ENCODE measurements at places on chromosomes 11 and 22.

GRCh38 chr11:70328556-70328955, 58.1 kb downstream of the PPFIA1 start:
- DNase-seq: no peak

DNA sequence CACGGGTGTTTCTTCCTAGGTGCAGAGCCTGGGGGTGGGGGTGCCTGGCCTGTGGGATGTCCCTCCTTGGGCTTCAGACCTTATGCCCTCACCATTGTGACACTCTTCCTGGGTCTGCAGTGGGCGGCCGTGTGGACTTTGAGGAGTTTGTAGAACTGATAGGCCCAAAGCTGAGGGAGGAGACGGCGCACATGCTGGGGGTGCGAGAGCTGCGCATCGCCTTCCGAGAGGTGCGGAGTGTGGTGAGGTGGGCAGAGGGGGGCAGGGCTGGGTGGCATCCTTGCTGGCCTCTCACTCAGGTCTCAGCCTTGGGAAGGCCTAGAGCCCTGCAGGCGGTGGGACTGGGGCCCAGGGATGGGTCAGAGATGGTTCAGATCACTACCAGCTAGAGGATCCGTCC, 2.3 kb downstream of the CABP4 start:
- no peak for DNase-seq

- DNase-seq: no peak
These were observed 262.3 kb upstream of the CADM1 start for GRCh38 chr11:115766561-115766960.

- no peak for DNase-seq
These were observed at the start of gene PAX6 for GRCh38 chr11:31810779-31811647. Gene PAX6, minus strand, starts transcription at chr11:31811322. Its CDS starts 4,911 bp downstream, at chr11:31806411.

- DNase-seq: no peak
These were observed 56.3 kb downstream of the SLN start for GRCh38 chr11:107655602-107656001.

DNA sequence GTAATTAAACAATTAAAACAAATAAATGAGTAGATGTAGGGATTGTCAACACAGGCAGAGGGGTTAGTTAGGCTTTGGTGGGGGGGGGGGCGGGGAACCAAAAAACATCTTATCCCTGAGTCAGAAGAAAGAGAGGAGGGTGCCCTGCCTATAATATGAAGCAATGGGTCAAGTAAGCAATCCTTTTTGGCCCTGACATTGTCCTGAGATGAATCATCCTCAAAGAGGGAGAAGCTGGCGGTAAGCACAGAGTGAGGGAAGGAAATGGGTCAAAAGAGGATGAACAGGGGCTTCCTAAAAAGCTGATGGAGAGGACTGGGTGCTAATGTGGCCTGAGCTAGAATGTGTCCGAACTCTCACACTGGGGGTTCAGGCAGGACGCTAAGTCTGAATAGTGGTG, 4.7 kb downstream of the OLFML1 start:
- DNase-seq: no peak

- DNase-seq: no peak
These were observed 14.6 kb downstream of the ENDOD1 start for GRCh38 chr11:95104121-95104830.

- DNase-seq: no peak
These were observed 41.4 kb upstream of the NFAM1 start for GRCh38 chr22:42473484-42474193.

DNA sequence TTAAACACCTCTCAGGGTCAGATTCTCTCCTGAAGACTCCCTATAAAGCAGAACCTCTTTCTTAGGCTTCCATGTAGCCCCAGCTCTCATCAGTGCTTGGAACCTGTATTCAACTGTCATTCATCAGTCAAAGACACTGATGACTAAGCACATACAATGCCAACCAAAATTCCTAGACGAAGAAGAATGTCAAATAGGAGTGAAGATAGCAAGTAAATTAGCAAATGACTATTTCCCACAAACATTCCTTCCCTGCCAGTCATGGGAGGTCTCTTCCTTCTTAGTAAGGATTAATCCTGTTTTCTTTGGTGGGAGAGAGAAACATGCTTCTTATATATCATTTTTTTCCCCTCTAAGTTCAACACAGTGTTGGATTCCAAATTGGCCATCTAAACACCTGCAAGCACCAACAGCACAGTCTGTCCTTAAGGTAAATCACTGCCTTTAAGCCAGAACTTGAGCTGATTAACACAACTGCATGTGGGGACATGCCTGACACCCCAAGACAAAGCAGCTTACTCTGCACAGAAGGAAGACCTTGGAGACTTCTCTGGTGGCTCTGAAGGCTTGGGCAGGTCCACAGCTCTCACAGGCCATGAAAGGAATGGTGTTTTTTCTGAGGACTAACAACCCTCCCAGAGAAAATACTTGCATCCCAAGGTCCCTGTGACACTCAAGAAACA, 47.5 kb upstream of the ME3 start:
- no peak for DNase-seq

DNA sequence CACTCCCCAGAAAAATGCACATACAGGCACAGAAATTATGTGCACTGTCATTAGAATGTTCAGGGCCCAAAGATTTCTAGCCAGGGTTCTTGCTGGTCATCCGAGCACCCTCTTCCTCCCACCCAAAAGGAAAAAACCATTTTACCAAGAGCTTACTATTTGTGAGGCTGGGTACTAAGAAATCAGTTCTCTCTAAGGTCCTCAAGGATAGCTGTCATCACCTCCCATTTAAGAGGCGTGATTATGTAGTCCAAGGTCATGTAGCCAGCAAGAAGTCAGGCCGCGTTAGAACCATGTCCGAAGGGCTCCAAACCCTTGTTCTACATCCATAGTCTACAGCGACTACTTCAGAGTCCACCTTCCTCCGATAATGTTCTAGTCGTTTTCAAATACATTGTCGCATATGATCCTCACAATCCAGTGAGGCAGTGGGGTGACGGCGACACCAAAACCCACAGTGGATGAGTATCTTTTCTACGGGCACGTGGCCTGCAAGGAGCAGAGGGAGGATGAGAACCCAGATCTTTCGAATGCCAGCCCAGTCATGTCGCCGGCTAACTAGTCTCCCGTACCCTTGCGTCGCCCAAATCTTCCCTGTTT, 634 bp downstream of the TIMM8B start:
- DNase-seq: no peak

DNA sequence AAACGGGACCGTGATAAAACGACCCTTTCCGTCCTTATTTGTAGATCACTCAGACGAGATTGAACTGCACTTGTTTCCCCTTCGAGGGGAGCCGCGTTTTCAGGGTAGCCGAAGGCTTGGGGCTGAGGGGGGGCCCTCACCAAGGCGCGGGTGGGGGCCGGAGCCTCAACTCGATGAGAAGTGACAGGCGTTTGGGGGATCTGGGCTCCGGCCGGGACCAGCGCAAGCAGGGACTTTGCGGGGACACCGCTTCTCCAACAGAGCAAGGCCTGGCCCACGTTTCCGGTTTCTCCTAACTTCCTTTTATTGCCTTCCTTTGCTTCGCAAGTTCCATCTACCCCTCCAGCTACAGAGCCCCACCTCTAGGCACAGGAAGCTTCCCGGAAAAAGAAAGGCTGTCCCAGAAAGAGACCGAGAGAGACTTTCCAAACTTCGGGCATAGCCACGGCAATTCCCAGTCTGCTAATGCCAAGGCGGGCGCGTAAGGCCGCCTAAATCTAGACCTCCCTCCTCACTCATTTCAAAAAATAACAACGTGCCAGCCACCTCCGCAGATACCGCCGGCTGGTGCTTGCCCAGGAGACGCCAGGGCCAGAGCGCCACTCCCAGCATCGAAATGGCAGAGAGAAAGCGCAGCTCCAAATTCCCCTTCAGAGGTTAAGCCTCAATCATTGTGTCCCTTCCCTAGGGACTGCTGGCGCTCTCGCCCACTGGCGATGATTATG, 6.6 kb downstream of the PAX6 start:
- DNase-seq: no peak

DNA sequence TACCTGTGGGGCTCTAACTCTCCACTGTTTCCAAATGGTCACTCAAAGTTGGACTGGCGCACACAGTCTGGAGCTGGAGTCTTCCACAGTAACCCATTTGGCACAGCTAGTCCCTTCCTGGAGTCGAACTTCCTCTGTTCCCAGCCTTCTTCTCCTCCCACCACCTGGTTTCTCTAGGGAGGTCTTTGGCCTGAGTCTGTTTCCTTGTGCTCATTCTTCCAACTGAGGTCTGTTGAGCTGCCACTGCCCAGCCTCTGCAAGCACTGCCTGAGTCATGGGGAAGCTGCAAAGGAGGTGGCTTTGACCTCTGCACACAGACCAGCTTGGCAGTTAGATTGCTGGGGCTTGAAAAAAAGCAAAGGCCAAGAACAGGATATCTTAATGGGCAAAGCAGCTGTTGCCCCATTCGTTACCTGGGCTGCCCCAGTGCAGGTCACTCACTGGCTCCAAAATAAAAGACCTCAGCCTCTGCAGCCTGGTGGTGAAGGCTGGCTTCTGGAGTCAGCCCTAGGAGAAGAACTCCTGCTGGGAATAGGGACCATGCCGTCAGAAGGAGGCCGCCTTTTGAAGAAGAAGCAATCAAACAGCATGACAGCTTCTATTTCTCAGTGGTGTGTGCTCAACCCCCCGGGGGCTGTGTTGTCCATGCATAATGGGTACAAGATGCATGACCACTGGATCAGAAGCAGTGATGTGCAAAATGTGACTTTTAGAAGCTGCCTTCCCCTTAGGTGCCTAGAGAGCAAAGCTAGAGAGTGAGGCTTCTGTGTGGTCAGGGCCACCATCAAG, 3.0 kb downstream of the ADAMTS15 start:
- DNase-seq: no peak

DNA sequence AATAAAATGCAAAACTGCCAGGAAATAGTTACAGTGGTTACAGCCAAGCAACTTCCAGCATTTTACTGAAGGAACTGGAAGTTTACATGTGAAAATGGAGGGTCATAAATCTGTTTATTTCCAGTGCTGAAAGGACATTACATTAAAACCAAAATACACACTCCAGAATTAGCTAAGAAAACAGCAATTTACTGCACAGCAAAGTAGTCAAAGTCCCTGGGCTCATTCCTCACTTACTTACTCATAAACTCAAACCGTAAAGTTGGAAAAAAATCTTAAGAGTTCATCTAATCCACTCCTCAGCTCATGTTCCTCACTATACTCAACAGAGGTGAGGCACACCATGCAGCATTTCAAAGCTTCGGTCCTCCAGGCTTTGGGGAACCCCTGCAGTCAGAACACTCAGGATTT, 17.4 kb downstream of the CTSC start:
- no peak for DNase-seq

GRCh38 chr11:69385832-69386427, 92.0 kb downstream of the MYEOV start:
- no peak for DNase-seq

GRCh38 chr22:43218786-43219185, 31.9 kb upstream of the TTLL12 start:
- no peak for DNase-seq

- DNase-seq: no peak
These were observed 121.8 kb upstream of the POU2AF2 start for GRCh38 chr11:111123463-111124398.

DNA sequence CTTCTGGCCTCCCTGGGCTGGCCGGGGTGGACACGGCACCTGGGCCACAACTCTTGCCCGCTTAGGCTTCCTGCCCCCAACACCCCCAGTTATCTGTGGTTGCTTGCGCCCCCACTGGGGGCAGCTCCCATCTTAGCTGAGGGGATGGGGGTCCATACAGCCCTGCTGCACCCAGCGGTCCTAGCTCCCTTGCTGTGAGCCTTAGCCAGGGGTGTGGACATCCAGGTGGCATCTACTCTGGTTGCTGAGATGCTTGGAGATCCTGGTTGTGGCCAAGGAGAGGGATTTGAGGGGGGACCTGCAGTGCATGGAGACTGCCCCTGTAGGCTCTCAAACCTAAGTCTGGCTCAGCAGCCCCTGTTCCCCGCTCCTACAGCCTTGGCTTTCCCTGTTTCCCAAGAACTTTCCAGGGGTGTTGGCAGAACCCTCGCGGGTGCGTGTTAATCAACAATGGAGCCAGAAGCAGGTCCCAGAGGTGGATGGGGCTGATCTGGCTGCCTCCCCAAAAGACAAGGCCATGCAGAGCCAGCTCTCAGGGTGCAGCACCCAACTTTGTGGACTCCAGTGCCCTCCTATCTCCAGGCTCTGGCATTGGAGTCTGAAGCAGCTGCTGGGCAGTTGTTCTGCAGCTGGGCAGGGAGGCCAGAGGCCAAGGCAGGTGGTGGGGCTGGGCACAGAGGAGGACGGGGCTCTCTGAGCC, 3.3 kb downstream of the KCNQ1 start:
- DNase-seq: no peak

GRCh38 chr22:33023153-33023827, 34.9 kb downstream of the SYN3 start:
- DNase-seq: no peak

DNA sequence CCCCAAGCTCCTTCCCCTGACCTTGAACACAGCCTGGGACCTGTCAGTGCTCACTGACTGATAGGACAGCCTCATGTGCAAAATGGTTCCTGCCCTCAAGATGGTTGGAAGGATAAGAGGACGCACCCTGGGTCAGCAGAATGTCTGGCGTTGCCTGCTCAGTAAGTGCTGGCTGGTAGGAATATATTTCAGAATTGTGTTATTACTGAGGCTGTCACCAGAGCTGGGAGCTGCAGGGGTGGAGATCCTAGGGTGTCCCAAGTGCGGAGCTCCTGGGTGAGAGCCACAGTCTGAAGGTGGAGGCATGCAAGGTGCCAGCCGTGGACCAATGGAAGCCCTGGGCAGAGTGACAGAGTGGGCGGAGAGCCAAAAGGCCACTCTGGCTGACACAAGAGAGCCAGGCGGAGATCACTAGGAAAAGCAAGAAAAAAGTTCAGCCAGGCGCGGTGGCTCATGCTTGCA, 1.0 kb upstream of the SEC14L4 start:
- no peak for DNase-seq
